ENCODE measurements at places on chromosomes 12 and 14.

GRCh38 chr14:102610968-102611811 lies 18.7 kb downstream of the RCOR1 start:
- no peak for DNase-seq

- DNase-seq = no peak
These were observed 73.4 kb downstream of the SPTB start for GRCh38 chr14:64806202-64806861.

DNA sequence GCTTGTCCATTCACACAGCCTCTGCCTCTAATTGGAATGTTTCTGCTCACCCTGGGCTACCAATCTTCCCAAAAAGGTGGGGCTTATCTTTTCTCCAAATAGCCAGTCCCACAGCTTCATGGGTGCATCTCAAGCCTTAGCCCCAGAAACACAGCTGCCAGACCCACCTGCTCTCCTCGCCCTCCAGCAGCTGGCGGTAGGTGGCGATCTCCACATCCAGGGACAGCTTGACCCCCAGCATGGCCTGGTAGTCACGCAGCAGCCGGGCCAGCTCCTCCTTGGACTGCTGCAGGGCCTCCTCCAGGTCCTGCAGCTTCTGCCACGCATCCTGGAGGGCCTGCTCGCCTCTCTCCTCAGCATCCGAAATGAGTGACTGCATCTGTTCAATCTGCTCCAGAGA lies 11.1 kb downstream of the KRT77 start:
- DNase-seq = no peak

GRCh38 chr12:46942579-46942978 lies 116.8 kb upstream of the SLC38A4 start:
- no peak for DNase-seq

DNA sequence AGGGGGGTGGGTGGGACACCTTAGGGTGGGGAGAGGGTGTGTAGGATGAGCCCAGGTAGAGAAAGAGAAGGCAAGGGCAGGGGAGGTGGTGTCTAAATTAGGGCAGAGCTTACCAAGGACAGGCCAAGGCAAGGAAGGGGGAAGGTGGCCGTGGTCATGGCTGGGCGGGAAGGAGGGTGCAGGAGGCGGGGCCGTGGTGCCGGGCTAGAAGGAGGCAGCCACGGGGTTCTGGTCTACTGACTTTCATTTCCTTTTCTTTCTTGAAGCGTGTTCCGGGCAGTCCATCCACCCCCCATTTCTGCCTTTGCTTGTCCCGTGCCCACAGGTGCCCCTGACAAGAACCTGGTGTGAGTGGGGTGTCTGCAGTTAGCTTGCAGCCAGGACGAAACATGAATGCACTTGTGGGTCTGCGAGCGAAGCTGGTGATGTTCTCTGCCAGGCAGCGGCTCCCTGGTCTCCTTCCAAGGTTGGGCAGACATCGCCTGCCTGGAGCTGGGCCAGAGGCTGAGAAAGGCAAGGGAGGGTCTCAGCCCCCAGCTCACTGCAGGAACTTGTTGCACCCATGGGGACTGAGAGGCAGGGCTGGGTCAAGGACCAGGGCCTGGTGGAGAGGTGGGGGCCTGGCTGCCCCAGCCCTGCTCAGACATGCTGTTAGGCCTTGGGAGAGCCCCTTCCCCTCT lies 58.2 kb downstream of the KIF26A start:
- DNase-seq = no peak

- DNase-seq = no peak
These were observed 103.2 kb upstream of the NAV3 start for GRCh38 chr12:77727442-77728001.

DNA sequence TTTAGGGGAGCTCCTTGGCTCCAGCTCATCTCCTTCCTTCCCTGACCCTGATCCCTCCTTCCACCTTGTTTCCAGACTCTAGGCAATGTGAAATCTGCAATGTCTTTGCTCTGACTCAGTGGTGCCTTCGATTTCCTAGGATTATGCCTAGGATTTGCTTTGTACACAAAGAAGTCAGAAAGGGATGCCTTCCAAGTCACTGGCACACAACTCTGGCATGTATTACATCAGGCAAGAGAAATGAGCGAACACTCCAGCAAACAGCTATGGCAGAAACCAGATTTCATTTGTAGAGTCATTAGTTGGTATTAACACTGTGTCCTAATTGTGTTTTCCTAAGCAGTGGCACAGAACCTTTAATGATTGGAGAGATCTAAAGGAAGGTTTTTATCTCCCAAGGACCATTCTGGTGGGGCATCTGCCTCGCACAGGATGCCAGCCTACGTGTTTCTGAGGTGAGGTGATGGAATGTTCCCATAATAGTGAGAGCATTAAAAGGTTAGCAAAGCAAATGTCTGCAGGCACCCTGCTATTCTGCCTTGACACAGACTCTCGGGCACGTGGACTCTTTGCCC lies 84.9 kb downstream of the WSCD2 start:
- no peak for DNase-seq

DNA sequence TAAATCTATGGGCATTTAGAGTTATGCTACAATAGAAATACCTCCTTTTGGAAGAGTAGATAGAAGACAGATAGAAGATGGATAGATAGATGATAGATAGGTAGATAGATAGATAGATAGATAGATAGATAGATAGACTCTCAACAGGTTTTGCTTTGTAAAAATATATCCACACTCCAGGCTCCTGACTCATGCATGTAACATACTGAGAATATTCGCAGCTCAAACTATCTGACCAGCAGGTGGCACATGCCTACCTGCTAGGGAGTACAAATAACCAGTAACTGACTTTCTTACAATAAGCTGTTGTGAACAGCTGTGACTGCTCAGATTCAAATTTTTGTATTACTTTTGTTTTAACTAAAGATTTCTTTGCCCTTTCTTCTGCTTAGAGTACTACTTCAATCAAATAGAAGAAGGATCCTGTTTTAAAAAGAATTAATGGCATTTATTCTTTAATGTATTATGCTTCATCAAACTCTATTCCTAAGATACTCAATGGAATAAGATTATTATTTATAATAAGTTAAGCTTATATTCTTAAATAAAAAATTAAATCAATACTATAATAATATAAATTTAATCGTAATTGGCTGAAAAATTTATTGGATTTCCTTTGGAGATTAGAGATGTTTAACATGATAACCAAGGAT lies 15.8 kb upstream of the CPNE8 start:
- DNase-seq = no peak

DNA sequence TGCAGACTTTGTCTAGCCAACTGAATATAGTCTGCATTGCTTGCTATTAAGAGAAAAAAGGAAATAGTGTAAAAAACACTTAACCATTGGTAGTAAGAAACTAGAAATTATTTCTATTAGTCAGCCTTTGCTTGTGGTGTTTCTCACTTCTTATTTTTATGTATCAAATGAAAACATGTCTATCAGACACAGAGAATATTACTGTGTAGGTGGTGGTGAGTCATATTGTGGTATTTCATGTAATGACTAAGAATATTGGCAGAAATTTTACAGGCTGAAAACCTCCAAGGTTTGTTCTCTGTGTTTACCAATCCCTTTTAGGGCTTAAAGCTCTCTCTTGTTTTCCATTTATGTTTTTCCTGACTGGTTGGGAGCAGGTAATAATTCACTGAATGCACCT lies 87.2 kb downstream of the DAAM1 start:
- DNase-seq = no peak

DNA sequence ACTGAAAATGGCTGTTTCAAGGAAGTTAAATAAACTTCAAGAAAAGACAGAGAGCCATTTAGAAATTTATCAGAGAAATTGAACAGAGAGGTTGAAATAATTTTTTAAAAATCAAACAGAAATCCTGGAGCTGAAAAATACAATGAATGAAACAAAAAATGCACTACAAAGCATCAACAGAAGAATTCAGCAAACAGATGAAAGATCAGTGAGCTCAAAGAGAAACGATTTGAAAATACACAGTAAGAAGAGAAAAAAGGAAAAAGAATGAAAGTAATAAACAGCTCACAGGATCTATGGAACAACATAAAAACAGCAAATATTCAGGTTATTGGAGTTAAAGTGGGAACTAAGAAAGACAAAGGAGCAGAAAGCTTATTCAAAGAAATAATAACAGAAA lies 26.2 kb downstream of the COX16 start:
- DNase-seq = no peak

DNA sequence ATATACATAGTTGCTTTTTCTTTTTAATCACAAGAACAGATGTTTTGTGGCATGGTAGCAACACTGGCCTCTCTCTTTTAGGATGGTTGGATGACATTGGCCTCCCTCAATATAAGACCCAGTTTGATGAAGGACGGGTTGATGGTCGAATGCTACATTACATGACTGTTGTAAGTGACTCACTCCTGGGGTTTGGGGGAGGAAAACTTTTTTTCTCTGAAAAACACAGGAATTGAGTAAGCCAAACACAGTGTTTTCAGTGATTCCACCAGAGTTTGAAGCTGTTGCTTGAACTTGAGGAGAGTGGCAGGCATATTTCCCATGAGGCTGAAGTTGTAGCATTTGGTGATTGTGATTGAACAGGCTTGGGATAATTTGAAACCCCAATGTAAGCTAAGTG lies 13.7 kb upstream of the REP15 start:
- DNase-seq = no peak
